ENCODE measurements at places on chromosomes 4 and X.

GRCh38 chr4:30073011-30073710 is 647.0 kb upstream of the PCDH7 start:
- DNase-seq, result no peak

DNA sequence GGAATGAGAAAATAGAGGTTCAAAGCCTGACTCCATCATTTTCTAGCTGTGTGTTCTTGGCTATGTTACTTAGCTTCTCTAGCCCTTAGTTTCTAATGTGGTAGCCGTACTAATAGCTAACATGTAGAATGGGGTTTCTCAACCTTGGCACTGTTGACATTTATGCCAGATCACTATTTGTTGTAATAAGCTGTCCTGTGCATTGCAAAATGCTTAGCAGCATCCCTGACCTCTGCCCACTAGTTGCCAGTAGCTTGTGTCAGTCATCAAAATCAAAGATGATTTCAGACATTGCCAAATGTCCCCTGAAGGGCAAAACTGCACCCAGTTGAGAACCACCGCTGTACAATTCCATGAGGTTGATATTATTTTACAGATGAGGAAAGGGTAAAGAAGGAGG is 18.3 kb upstream of the ADAMTS3 start:
- DNase-seq, result no peak

GRCh38 chr4:2825740-2826139 is 17.9 kb upstream of the ADD1 start:
- no peak for DNase-seq

GRCh38 chr4:39699687-39700409 is 1.9 kb downstream of the UBE2K start:
- no peak for DNase-seq

DNA sequence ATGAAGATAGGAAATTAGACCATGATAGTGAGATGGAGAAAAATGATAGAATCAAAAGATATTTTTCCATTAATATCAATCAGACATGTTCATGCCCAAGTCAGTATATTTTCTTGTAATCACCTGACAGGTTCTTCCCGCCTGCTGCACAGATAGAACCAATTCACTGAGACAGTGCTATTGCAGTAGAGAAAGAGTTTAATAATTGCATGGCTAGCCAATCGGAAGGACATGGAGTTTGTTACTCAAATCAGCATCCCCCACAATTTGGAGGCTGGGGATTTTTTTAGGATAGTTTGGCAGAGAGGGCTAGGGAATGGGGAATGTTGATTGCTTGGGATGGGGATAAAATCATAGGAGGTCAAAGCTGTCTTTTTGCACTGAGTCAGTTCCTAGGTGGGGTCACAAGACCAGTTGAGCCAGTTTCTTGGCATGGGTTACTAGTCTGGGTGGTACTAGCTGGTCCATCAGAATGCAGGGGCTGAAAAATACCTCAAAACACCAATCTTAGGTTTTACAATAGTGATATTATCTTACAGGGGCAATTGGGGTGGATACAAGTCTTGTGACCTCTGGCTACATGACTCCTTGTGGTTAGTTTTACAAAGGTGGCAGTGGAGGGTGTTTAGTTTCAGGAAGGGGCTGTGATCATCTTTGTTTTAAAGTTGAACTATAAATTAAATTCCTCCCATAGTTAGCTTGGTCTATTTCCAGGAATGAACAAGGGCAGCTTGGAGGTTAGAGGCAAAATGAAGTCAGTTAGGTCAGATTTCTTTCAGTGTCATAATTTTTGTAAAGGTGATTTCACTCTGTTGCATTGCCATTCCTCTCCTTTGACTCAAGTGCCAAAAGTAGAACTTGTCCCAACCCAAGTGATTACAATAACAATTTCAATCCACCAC is 100.3 kb upstream of the PDE5A start:
- no peak for DNase-seq

- no peak for DNase-seq
Observed at GRCh38 chr4:73675623-73676022, 55.4 kb upstream of the RASSF6 start.

DNA sequence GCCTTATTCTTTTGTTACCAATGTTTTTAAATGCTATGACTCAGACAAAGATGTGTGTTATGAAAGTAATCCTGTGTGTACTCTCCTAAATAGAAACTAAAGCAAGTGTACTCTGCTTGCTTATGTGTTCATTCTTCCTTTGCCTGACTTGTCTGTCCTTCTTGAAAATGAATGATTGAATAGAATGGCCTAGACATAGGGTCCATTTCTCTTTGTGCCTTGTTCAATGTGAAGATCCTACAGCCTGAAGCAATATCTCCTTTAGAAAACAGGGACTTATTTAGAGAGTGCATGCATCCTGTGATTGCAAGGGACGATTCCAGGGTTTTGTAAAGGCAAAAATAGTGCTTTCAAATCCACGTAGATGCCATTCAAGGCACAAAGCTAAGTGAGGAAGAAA is 343.6 kb upstream of the TACR3 start:
- no peak for DNase-seq

GRCh38 chr4:169399976-169400767 is 129.4 kb upstream of the SH3RF1 start:
- no peak for DNase-seq

- no peak for DNase-seq
Observed at GRCh38 chr4:152807294-152807829, 27.6 kb downstream of the ARFIP1 start.

Measured in germinal center (tissue), 1 donor.